ENCODE measurements at places on chromosomes 7 and 10.
A peak's percentile ranks its signal among the peaks of the same experiment; 100 is the strongest.

DNA sequence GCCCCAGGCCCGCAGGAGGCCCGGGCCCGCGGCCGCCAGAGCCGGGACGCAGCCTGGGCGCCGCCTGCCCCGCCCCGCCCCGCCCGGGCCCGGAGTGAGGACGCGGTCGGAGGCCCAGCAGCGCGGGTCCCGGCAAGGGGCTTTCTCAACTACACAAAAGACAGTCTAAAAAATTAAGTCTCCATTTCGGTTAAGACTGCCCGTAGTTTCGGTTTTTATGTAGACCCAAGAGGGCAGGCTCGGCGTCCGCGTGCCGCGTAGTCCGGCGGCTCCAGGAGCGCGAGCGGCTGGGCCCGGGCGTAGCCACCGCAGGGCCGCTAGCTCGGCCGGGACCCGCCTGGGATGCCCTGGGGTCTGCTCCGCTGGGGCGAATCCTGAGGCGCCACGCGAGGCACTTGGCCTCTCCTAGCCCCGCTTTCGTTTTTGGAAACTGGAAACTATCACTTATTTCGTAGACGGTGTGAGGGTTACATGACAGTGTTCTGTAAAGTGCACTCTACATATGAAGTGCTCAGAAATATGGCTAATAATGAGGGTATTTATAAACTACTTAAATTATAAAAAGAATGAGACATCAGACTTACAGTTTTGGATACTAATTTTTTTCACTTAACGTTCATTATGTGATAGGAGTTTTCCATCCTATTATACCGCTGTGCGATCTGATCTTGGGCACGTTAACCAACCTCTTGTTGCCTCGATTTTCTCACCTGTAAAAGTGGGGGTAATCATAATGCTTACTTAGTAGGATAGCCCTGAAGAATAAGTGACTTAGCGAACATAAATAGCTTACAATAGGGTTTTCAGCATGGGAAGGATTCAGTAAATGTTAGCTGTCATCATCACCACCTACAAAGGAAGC lies 573 bp downstream of the BLVRA start:
- DNase-seq = no peak

DNA sequence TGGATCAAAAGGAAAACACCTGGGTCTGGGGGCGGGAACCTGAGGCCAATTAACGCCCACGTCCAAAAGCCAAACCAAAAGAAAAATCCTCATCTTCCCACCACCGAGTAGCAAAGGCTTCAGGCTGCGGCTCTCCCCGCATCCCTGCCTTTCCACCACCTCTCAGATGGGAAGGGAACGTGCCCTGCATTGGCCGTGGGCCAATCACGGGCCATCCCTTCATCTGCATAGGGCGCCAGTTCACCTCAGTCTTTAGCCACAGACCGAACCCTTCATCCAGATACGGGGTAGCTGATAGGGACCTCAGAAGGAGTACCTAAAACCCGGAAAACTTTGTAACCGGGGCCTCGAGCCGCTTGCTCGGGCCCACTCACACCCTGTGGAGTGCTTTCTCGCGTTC lies 626 bp downstream of the PRPF18 start:
- DNase-seq = no peak

GRCh38 chr10:127117125-127117524 lies 79.3 kb downstream of the INSYN2A start:
- DNase-seq = peak; percentile 30

DNA sequence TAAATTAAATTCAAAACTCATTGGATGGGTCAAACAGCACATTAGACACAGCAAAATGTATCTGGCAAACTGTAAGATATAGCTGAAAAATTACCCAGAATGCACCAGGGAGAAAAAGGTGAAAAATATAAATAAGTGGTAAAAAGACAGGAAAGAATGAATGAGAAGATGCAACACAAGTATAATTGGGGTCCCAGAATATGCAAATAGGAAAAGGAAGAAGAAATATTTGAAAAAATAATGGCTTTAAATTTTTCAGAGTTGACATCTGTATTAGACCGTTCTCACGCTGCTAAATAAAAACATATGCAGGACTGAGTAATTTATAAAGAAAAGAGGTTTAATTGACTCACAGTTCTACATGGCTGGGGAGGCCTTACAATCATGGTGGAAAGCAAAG lies 167.7 kb upstream of the PLXNA4 start:
- DNase-seq = no peak

- no peak for DNase-seq
These were observed 188.1 kb downstream of the TCF7L2 start for GRCh38 chr10:113137941-113138685.
